ENCODE measurements at places on chromosomes 4 and X.

DNA sequence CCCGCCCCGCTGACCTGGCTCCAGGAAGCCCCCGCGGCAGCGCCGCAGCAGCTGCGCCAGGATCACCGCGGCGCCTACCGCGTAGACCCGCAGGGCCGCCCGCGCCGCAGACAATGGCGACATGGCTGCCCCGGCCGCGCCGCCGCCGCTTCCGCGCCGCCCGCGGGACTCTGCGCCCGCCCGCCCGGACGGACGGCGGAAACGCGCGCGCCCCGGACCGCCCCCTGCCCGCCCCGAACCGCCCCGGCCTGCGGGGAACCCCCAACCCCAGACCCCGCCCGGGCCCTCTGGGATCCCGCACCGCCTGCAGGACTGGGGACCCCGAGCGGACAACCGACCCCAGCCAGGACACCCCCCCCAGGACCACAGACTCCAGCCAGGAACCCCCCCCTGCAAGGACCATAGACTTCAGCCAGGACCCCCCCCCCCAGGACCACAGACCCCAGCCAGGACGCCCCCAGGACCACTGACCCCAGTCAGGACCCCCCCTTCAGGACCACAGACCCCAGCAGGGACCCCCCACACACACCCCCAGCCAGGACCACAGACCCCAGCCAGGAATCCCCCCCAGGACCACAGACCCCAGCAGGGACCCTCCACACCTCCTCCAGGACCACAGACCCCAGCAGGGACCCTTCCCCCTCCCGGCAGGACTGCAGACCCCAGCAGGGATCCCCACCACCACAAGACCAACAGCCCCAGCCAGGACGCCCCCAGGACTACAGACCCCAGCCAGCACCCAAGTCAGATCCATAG, at the start of the genes DHRSX and ZBED1:
Gene DHRSX (minus strand): TSS at position 174 of the 756 bp plus-strand sequence. CDS start 51 bp downstream, at position 123.
Gene ZBED1 (minus strand): TSS at position 174 of the 756 bp plus-strand sequence. CDS start 10,257 bp downstream, outside the sequence.
- no peak for DNase-seq

DNA sequence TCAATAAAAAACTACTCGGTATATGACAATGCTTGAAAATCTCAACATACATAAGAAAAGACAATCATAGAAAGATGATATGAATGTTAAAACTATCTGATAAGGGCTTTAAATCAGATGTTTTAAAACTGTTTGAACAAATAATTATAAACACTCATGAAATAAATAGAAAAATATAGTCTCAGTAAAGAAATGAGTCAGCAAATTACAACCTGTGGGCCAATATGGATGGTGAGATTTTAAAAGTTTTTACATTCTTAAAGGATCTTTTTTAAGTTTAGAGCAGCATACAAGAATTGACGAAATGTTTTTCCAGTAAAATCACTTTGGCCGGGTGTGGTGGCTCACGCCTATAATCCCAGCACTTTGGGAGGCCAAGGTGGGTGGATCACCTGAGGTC, 83.1 kb downstream of the TEX11 start:
- DNase-seq = no peak

- no peak for DNase-seq
Measured at GRCh38 chr4:48461000-48461399, 22.1 kb upstream of the SLC10A4 start.

- peak; percentile 74 for DNase-seq
Measured at GRCh38 chr4:53490965-53491622, 100.2 kb downstream of the LNX1 start.

DNA sequence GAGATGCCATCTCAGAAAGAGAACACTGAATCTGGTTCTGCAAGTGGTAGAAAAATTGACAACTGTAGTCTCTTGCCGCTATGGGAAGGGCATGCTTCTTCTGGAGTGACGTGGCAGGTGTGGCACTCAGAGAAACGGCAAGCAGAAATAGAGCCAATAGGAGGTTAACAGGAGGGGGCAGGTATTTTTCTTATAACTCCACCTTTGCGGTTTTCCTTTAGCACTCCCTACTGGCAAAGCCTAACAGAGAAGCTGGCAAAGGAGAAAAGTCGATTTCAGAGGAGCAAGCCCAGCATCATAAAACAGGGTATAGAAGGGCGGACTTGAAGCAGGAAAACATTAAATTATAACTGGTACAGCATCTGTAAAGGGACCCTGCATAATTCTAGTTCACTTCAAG, 1382.2 kb downstream of the PCDH18 start:
- no peak for DNase-seq

- DNase-seq = no peak
Measured at GRCh38 chr4:38091636-38092035, 131.4 kb downstream of the PTTG2 start.

DNA sequence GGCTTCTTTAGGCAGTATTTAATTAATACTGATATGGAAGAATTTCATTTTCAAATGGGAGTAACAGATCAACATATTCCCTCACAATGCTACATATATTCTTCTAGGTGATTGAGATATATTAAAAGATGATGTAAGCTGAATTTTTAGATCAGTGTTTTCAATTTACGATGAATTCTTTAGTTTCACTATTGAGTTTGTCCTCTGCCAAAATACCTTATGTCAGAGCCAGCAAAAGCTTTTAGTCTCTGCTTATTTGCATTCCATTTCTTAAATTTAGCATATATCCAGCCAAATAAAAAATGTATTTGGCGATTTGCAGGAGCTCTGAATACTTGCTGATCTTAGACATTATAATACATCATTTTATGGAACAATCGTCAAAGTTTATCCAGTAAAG, 144.3 kb downstream of the MOSPD2 start:
- no peak for DNase-seq

DNA sequence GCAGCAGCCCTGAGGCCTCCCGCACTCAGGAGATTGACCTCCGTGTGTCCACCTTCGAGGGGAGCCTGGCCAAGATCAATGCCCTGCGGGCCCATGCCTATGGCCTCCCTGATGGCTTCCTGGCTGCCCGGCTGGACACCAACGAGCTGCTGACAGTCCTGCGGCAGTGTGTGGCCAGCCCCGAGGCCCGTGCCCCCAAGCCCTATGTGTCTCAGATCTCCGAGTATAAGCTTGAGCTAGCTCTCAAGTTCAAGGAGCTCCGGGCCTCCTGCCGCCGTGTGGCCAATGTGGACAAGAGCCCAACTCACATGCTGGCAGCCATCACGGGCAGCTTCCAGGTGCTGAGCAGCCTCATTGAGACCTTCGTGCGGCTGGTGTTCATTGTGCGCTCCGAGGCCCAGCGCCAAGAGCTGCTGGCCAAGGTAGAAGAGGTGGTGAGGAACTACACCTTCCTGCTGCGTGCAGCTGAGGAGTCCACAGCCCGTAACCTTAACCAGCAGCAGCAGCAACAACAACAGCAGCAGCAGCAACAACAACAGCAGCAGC, 25.5 kb upstream of the PRPS1 start:
- DNase-seq = no peak
